ENCODE measurements at places on chromosomes 7 and 10. TPM values are rescaled to one million over a fixed set of nuclear protein-coding genes. Genes with fewer than 3 reads are reported as not detected.

GRCh38 chr10:43647576-43647975 lies 1.1 kb downstream of the ZNF32 start:
- peak overlapping the region; percentile 90 for H3K4me3 ChIP-seq
- H3K36me3 ChIP-seq, result peaks cover 39% of the 10 kb centered on the region
- no peak for DNase-seq
- no peaks in the 10 kb centered on the region for H3K27me3 ChIP-seq
- peaks cover 17% of the 10 kb centered on the region for H3K4me1 ChIP-seq

- peaks cover 61% of the 10 kb centered on the region for H3K4me1 ChIP-seq
- no peaks in the 10 kb centered on the region for H3K27me3 ChIP-seq
- H3K27ac ChIP-seq, result peak overlapping the region; percentile 43
- DNase-seq, result no peak
- H3K36me3 ChIP-seq, result no peaks in the 10 kb centered on the region
- no peak overlapping the region for H3K4me3 ChIP-seq
These were observed 325.0 kb downstream of the PLXNA4 start for GRCh38 chr7:132251327-132251659.

DNA sequence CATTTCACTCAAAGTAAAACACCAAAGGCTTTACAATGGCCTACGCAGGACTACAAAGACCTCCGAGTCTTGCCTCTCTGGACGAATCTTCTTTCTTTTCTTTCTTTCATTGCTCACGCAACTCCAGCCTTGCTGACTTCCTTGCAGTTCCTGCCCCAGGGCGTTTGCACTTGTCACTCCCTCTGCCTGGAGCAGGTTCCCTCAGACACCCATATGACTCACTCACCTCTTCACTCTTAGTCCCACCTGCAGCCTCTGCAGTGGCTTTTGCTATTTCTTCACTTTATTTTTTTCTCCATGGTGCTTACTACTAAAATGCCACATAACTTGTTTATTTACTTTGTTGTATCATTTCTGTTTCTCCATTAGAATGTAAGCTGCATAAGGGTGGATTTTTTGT lies 33.1 kb downstream of the GHRHR start:
- no peaks in the 10 kb centered on the region for H3K4me1 ChIP-seq
- no peak for DNase-seq
- H3K36me3 ChIP-seq, result no peaks in the 10 kb centered on the region
- H3K27ac ChIP-seq, result no peak overlapping the region

DNA sequence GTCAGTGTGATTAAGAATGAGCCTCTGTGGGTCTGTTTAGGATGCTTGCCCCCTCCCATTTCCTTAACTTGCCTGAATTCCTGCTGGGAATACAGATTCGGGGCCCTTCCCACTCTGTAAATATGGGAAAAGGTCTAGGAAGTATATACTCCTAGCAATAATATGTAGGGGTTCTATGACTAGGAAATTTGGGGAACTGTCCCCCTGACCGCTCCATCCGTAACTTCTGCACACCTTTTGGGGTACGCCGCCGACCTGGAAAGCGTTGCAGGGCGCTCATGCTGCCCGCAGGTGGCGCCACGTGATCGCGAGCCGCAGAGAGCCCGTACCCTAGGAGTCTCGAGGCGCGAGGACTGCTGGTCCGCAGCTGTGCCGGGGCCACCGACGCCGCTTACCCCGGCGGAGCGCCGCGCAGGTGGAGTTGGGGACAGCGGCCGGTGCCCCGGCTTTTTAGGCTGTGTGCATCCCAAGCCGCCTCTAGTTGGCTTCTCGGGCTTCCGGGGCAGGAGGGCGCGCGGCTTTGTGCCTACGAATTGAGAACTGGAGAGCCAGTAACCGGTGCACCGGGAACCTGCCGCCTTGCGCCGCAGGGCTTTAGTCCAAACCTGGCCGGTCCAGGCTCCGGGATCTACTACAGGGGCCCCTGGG lies 656 bp upstream of the CNNM2 start:
- peak; percentile 92 for DNase-seq
- peak overlapping the region; percentile 96 for H3K27ac ChIP-seq
- H3K4me1 ChIP-seq, result peaks cover 46% of the 10 kb centered on the region
- H3K27me3 ChIP-seq, result no peaks in the 10 kb centered on the region
- peak overlapping the region; percentile 99 for H3K4me3 ChIP-seq

DNA sequence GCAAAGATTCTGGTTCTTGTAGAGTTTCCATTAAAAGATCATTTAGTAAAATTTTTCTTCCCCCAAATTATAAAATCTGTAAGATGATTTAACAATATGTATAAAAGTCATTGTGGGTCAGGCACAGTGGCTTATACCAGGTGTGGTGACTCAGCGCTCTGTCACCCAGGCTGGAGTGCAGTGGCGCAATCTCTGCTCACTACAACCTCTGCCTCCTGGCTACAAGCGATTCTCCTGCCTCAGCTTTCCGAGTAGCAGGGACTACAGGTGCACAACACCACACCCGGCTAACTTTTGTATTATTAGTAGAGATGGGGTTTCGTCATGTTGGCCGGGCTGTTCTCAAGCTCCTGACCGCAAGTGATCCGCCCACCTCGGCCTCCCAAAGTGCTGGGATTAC lies 68.0 kb downstream of the SEPTIN14 start:
- H3K36me3 ChIP-seq, result no peaks in the 10 kb centered on the region
- no peak for DNase-seq
- H3K4me1 ChIP-seq, result no peaks in the 10 kb centered on the region
- no peaks in the 10 kb centered on the region for H3K27me3 ChIP-seq

DNA sequence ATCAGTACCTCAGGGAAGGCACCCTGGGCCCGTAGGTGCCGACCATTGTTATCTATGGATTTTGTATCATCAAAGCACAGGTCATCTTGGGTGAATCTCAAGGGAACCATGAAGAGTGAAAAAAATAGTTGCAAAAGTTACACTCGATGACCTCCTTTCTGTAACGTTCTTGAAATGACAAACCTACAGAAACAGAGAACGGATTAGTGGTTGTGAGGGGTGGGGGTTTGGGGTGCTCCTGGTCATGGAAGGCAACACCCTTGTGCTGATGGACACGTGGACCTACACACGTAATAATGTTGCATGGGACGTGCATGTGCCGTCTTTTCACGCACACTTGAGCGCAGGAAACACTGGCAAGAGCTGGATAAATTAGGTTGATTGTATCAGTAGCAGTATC lies 655.9 kb downstream of the SDK1 start:
- H3K27me3 ChIP-seq, result no peaks in the 10 kb centered on the region
- no peak overlapping the region for H3K27ac ChIP-seq
- DNase-seq, result no peak
- H3K36me3 ChIP-seq, result no peaks in the 10 kb centered on the region
- H3K4me3 ChIP-seq, result no peak overlapping the region

- no peak for DNase-seq
- H3K4me1 ChIP-seq, result no peaks in the 10 kb centered on the region
- no peak overlapping the region for H3K4me3 ChIP-seq
- H3K27ac ChIP-seq, result no peak overlapping the region
These were observed 182.5 kb downstream of the SKAP2 start for GRCh38 chr7:26681819-26682418.

GRCh38 chr7:69598487-69599285 lies 411 bp downstream of the AUTS2 start:
- no peak for DNase-seq
- no peaks in the 10 kb centered on the region for H3K27me3 ChIP-seq
- peak overlapping the region; percentile 88 for H3K4me3 ChIP-seq
- H3K4me1 ChIP-seq, result peaks cover 20% of the 10 kb centered on the region
- H3K36me3 ChIP-seq, result no peaks in the 10 kb centered on the region

DNA sequence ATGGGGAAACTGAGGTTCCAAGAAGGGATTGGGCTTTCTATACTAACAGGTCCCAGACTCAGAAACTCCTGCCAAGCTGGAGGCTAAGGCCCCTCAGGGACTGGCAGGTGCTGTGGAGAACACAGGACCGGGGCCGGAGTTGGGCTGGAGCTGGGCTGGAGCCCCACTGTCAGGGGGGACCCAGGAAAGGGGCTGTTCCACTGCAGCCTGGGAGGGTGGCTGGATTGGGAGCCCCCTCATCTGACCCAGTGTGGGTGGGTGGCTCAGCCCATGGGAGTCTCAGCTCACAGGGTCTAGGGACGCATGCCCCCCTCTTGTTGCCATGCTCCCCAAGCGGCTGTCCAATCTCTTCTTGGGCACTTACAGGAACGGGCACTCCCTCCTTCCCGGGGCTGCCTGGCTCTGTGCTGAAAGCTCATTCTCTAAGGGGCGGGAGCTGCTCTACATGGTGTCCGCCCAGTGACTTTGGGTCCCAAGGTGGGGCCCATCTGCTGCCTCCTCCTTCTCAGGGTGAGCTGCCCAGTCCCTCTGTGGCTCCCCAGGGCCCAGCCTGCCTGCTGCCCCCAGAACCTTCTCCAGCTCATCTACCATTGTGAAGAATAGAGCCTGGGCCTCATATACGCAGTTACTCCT lies 126.5 kb downstream of the MYL10 start:
- no peak for DNase-seq
- no peaks in the 10 kb centered on the region for H3K4me1 ChIP-seq
- no peak overlapping the region for H3K27ac ChIP-seq
- no peak overlapping the region for H3K4me3 ChIP-seq
- peaks cover 10% of the 10 kb centered on the region for H3K27me3 ChIP-seq

GRCh38 chr7:154858836-154859537 lies 143.9 kb downstream of the PAXIP1 start:
- peaks cover 6% of the 10 kb centered on the region for H3K27me3 ChIP-seq
- H3K36me3 ChIP-seq, result peaks cover 6% of the 10 kb centered on the region
- H3K4me3 ChIP-seq, result no peak overlapping the region

GRCh38 chr10:88990384-88991160 lies at the start of gene FAS:
TSS of gene FAS (plus strand) at chr10:88990798. CDS start at chr10:88990877, 79 bp downstream.
- peak; percentile 94 for DNase-seq
- no peaks in the 10 kb centered on the region for H3K36me3 ChIP-seq
- H3K4me1 ChIP-seq, result peaks cover 77% of the 10 kb centered on the region

DNA sequence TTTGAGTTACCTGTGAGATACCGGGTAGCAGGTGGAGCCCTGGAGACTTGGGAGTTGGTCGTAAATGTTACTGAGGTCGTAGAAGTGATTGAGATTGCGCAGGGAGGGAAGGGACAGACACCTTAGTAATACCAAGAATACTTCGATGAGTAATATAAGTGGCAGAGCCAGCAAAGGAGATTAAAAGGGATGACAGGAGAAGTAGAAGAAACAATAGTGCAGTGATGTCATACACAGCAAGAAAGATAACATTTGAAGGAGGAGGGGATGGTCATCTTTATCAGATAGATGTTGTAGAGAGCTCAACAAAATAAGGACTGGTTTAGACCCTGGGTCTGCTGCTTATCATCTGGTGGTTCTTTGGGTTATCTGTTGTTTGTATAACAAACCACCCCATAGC lies 5.0 kb downstream of the BCCIP start:
- peaks cover 30% of the 10 kb centered on the region for H3K4me1 ChIP-seq
- no peaks in the 10 kb centered on the region for H3K27me3 ChIP-seq
- H3K27ac ChIP-seq, result no peak overlapping the region
- no peak for DNase-seq
- H3K36me3 ChIP-seq, result peaks cover 62% of the 10 kb centered on the region

- H3K36me3 ChIP-seq, result no peaks in the 10 kb centered on the region
- H3K27me3 ChIP-seq, result no peaks in the 10 kb centered on the region
- peaks cover 13% of the 10 kb centered on the region for H3K4me1 ChIP-seq
- no peak overlapping the region for H3K4me3 ChIP-seq
- peak overlapping the region; percentile 26 for H3K27ac ChIP-seq
- DNase-seq, result no peak
These were observed 87.2 kb downstream of the KCNMA1 start for GRCh38 chr10:77550378-77550777.

DNA sequence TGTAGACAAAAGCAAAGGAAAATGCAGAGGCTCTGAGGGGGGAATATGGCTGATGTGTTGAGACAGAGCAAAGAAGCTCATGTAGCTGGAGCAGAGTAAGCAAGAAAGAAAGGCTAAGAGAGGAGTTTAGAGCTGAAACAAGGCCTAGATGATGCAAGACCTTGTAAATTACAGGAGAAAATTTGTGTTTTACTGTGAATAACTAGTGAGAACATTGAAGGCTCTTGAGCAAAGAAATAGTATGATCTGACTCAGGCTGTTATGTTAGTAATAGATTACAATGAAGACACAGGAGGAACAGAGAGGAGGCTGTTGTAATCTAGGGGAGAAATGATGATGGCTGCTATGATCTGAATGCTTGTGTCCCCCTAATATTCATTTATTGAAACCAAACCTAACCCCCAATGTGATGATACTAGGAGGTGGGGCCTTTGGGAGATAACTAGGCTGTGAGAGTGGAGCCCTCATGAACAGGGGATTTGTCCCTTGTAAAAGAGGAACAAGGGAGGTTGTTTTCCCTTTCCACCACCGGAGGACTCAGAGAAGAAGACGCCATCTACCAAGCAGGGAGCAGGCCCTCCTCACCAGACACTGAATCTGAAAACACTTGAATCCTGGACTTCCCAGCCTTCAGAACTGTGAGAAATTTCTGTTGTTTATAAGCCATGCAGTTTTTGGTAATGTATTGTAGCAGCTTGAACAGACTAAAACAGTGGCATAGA lies 394.9 kb downstream of the HTR7 start:
- H3K36me3 ChIP-seq, result no peaks in the 10 kb centered on the region
- no peaks in the 10 kb centered on the region for H3K27me3 ChIP-seq
- H3K4me1 ChIP-seq, result no peaks in the 10 kb centered on the region
- no peak overlapping the region for H3K4me3 ChIP-seq
- no peak overlapping the region for H3K27ac ChIP-seq

GRCh38 chr10:62814756-62815380 lies 1.3 kb downstream of the EGR2 start:
- H3K4me1 ChIP-seq, result peaks cover 32% of the 10 kb centered on the region
- no peak overlapping the region for H3K27ac ChIP-seq
- peaks cover 28% of the 10 kb centered on the region for H3K27me3 ChIP-seq
- DNase-seq, result no peak

GRCh38 chr10:35244549-35244948 lies 91.8 kb upstream of the CCNY start:
- no peak overlapping the region for H3K27ac ChIP-seq
- no peaks in the 10 kb centered on the region for H3K36me3 ChIP-seq
- H3K4me1 ChIP-seq, result no peaks in the 10 kb centered on the region

DNA sequence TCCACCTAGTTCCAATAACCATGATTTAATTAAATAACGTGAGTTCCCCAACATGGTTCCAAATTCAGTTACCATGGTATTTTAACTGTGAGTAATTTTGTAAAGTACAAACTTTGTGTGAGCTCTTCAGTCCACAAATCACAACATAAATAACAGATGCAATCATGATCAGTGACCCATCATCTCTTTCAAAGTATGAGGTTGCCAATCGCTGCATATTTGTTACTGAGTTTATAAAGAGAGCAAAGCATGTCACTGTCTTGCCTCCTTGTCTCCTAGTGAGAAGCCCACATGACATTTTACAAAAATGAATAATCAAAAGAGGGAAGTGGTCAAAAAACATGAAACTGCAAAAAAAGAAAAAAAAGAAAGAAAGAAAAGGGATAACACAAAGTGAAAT lies 69.1 kb upstream of the PDSS1 start:
- no peaks in the 10 kb centered on the region for H3K4me1 ChIP-seq
- DNase-seq, result no peak
- H3K4me3 ChIP-seq, result no peak overlapping the region
- H3K36me3 ChIP-seq, result no peaks in the 10 kb centered on the region
- H3K27me3 ChIP-seq, result no peaks in the 10 kb centered on the region

- no peaks in the 10 kb centered on the region for H3K36me3 ChIP-seq
- DNase-seq, result no peak
- H3K4me3 ChIP-seq, result no peak overlapping the region
- no peak overlapping the region for H3K27ac ChIP-seq
- H3K4me1 ChIP-seq, result peaks cover 41% of the 10 kb centered on the region
- no peaks in the 10 kb centered on the region for H3K27me3 ChIP-seq
These were observed 4.2 kb downstream of the PCOLCE start for GRCh38 chr7:100606313-100606712.

Gene CTBP2
- 125 TPM for total RNA-seq

Gene MORN4
- 2.1 TPM for total RNA-seq

Gene GRM3
- not detected for total RNA-seq

Gene C10orf67
- total RNA-seq, result not detected

Gene TFEC
- total RNA-seq, result 1.5 TPM

Gene THSD7A
- total RNA-seq, result 2.8 TPM

Gene OR2A1
- 0.17 TPM for total RNA-seq

Gene OPN1SW
- not detected for total RNA-seq
